ENCODE measurements at places on chromosomes 5 and 9. TPM values are rescaled to one million over a fixed set of nuclear protein-coding genes. Genes with fewer than 3 reads are reported as not detected.

The RCL1 gene
- total RNA-seq: 10.4 TPM

DNA sequence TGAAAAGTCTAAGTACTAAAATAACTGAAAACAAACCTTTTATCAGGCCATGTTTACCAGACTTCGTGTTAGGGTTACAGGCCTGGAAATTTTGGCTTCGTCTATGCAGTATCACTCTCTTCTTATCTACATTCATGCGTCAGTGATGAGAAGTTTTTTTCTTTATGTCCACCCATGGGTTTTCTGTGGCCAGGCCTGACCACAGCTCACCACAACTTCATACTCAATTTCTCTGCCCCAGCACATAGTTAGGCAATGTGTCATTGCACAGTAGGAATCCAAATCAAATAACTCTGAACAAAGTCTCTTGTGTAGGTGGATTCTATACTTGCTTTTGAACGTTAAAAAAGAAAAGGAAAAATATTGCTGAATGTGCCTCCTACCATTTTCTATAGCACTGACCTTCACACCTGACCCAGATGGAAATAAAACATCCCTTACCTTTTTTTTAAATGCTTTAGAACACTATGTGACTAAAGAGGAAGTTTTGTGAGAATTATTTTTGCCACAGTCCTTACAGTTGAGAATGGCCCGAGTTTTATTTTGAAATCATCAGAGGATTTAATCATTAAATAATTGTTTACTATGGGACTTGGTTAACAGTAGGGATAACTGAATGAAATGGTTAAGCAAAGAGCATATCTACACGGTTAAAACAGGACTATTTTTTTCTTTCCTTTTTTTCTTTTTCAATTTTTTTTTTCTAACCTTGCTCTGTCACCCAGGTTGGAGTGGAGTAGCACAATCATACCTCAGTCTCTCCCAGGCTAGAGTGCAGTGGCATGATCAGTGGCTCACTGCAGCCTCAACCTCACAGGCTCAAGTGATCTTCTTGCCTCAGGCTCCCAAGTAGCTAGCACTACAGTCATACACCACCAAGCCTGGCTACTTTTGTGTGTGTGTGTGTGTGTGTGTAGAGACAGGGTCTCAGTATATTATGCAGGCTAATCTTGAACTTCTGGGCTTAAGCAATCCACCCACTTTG is 1247.0 kb upstream of the ACO1 start:
- peak; percentile 93 for DNase-seq

GRCh38 chr9:118303216-118303615 is 599.0 kb downstream of the TLR4 start:
- DNase-seq: no peak

The HRCT1 gene
- total RNA-seq: 0.97 TPM

- no peak for DNase-seq
Measured at GRCh38 chr5:9626955-9627354, 3.2 kb downstream of the TAS2R1 start.

DNA sequence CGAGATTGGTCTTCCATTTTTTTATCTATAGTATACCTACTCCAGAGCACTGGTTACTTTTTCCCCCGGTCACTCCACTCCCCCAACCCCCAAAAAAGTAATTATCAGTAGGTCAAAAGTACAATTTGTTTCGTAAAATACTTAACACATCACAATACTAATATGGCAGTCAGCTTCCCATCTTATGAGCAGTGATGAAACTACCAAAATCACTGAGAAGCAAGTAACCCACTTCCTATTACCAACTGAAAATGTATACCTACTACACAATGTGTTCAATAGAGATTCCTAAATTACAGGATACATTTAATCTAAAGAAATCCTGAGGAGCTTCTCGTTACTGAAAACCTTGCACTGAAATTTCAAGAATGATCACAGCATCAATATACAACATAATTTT is 1.9 kb downstream of the CERT1 start:
- no peak for DNase-seq

DNA sequence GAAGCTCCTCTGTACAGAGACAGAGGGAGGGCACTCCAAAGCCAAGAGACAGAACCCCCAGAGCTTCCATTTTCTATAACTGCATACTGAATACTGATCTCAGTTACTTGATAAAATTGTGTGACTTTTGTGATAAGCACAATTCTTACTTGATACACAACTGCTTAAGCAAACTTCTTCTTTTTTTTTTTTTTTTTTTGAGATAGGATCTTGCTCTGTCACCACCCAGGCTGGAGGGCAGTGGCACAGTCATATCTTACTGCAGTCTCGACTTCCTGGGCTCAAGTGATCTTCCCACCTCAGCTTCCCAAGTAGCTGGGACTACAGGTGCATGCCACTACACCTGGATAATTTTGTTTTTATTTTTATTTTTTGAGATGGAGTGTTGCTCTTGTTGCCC is 252.1 kb upstream of the ZNF608 start:
- no peak for DNase-seq

The PTGES gene
- 16.0 TPM for total RNA-seq

DNA sequence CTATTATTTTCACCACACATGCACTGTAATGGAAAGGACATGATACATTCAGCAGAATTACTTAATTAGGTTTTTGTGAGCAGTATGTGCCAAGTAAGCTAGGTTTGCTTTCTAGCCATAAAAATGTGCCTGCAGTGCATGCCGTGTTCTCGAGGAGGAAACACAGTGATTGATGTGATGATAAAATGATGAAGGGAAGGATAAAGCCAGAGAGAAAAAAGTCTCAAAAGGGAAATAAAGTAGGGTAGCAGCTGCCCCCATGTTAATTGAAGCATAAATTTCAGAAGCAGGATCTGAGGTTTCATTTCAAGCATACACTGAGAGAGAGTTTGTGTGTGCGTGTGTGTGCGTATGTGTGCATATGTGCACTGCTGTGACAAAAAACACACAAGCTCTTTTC is 714.2 kb upstream of the C9orf72 start:
- DNase-seq: no peak

The PCDHAC2 gene
- total RNA-seq: under 0.01 TPM

The PCDHA9 gene
- under 0.01 TPM for total RNA-seq

Data from fibroblast of villous mesenchyme (primary cell).